ENCODE measurements at places on chromosomes 3 and 15. TPM values are rescaled to one million over a fixed set of nuclear protein-coding genes. Genes with fewer than 3 reads are reported as not detected.

- H3K4me3 ChIP-seq, result no peak overlapping the region
- no peaks in the 10 kb centered on the region for H3K4me1 ChIP-seq
- H3K36me3 ChIP-seq, result no peaks in the 10 kb centered on the region
- H3K27me3 ChIP-seq, result peaks cover 16% of the 10 kb centered on the region
- no peak for DNase-seq
- no peak overlapping the region for H3K27ac ChIP-seq
Observed at GRCh38 chr3:160588023-160588422, 22.7 kb upstream of the KPNA4 start.

GOLGA8G gene
- 0.46 TPM for total RNA-seq

MNS1 gene
- total RNA-seq, result not detected

GRCh38 chr3:15470261-15470660 is 42.9 kb downstream of the EAF1 start:
- no peaks in the 10 kb centered on the region for H3K36me3 ChIP-seq
- H3K27ac ChIP-seq, result no peak overlapping the region
- H3K4me3 ChIP-seq, result no peak overlapping the region
- no peaks in the 10 kb centered on the region for H3K27me3 ChIP-seq

MED12L gene
- 0.58 TPM for total RNA-seq

DNA sequence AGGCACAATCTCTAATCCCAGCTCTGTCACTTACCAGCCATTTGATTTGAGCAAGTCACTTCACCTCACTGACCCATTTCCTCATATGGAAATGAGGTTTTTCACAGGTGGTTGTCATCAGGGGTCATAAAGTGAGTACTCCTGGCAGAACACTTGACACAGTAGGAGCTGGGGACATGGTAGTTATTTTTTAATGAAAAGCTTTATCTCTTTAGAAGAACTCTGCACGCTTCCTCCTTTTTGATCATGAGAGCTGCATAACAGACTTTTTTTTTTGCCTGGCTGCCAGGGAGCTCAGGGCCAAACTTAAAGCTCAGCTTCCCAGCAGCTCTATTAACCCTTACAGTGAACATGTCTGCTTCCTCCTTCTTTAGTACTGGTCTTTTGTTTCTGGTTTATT is 8.4 kb downstream of the VWA5B2 start:
- H3K27me3 ChIP-seq, result peaks cover 22% of the 10 kb centered on the region
- H3K4me1 ChIP-seq, result no peaks in the 10 kb centered on the region
- H3K36me3 ChIP-seq, result peaks cover 9% of the 10 kb centered on the region
- H3K4me3 ChIP-seq, result no peak overlapping the region

- H3K36me3 ChIP-seq, result no peaks in the 10 kb centered on the region
- H3K4me3 ChIP-seq, result no peak overlapping the region
- no peak overlapping the region for H3K27ac ChIP-seq
- no peaks in the 10 kb centered on the region for H3K4me1 ChIP-seq
Observed at GRCh38 chr15:64731012-64731804, 44.2 kb downstream of the RBPMS2 start.

- no peak for DNase-seq
- H3K4me3 ChIP-seq, result no peak overlapping the region
- H3K27ac ChIP-seq, result no peak overlapping the region
- no peaks in the 10 kb centered on the region for H3K27me3 ChIP-seq
Observed at GRCh38 chr15:100692246-100692645, 89.9 kb downstream of the ASB7 start.

DNA sequence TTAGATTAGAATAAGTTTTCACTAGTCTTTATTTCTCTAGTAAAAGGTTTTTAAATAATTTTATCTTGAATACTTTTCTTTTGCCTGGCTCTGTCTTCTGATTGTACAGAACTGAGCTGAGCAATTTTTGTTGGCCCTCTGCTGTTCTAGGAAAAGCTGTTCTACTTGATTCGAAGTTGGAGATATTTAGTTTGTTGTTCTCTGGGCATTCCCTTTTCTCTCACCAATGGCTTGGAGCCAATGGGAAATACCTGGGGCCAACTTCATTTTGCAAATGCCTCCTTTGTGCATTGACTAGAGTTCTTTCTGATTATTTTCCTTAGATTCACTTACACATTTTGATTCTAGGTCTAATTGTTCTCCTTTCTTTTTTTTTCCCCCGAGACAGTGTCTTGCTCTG is 16.5 kb downstream of the ABHD5 start:
- H3K36me3 ChIP-seq, result no peaks in the 10 kb centered on the region
- DNase-seq, result no peak
- no peaks in the 10 kb centered on the region for H3K4me1 ChIP-seq
- no peaks in the 10 kb centered on the region for H3K27me3 ChIP-seq

GRAMD1C gene
- total RNA-seq, result 1.9 TPM

Data from T-cell (primary cell).